ENCODE measurements at places on chromosomes 2 and 18.
A peak's percentile ranks its signal among the peaks of the same experiment; 100 is the strongest.

- no peak for DNase-seq
- no peaks in the 10 kb centered on the region for H3K36me3 ChIP-seq
- H3K4me1 ChIP-seq, result no peaks in the 10 kb centered on the region
- no peak overlapping the region for H3K27ac ChIP-seq
- no peak overlapping the region for H3K4me3 ChIP-seq
- H3K27me3 ChIP-seq, result no peaks in the 10 kb centered on the region
Measured at GRCh38 chr18:8480506-8481328, 128.5 kb upstream of the RAB12 start.

DNA sequence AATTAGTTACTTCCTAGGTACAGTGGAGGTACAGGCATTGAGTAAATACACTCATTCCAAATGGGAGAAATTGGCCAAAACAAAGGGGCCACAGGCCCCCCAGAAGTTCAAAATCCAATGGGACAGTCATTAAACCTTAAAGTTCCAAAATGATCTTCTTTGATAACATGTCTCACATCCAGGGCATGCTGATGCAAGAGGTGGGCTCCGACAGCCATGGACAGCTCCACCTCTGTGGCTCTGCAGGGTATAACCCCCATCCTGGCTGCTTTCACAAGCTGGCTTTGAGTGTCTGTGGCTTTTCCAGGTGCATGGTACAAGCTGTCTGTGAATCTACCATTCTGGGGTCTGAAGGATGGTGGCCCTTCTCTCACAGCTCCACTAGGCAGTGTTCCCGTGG, 488.7 kb downstream of the DCDC2C start:
- no peak for DNase-seq
- no peaks in the 10 kb centered on the region for H3K36me3 ChIP-seq
- H3K4me3 ChIP-seq, result no peak overlapping the region
- no peaks in the 10 kb centered on the region for H3K4me1 ChIP-seq

GRCh38 chr2:5673145-5674025, 18.8 kb upstream of the SOX11 start:
- H3K27me3 ChIP-seq, result no peaks in the 10 kb centered on the region
- no peaks in the 10 kb centered on the region for H3K36me3 ChIP-seq
- DNase-seq, result no peak
- no peak overlapping the region for H3K4me3 ChIP-seq
- no peaks in the 10 kb centered on the region for H3K4me1 ChIP-seq

- H3K27ac ChIP-seq, result no peak overlapping the region
- H3K4me3 ChIP-seq, result no peak overlapping the region
- DNase-seq, result no peak
- no peaks in the 10 kb centered on the region for H3K27me3 ChIP-seq
- no peaks in the 10 kb centered on the region for H3K4me1 ChIP-seq
Measured at GRCh38 chr2:191496838-191497237, 181.1 kb upstream of the NABP1 start.

DNA sequence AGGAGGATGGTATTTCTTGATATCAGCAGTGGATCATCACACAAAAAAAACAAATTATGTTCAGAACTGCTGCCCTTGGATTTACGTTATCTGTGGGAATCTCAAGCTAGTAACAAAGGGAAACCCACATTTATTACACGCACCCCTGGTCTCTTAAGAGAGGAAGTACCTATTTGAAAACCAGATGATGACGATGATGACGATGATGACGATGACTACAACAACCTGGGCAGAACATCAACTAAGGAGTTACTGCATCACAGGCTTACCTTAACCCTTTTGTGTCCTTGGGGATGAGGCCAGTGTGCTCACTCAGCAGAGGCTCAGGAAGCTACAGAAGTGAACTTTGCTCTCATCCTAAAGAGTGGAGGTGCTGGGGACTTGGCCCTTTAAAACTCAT, 169.4 kb downstream of the FSHR start:
- no peak overlapping the region for H3K4me3 ChIP-seq
- no peaks in the 10 kb centered on the region for H3K4me1 ChIP-seq
- no peak for DNase-seq
- H3K27me3 ChIP-seq, result no peaks in the 10 kb centered on the region

DNA sequence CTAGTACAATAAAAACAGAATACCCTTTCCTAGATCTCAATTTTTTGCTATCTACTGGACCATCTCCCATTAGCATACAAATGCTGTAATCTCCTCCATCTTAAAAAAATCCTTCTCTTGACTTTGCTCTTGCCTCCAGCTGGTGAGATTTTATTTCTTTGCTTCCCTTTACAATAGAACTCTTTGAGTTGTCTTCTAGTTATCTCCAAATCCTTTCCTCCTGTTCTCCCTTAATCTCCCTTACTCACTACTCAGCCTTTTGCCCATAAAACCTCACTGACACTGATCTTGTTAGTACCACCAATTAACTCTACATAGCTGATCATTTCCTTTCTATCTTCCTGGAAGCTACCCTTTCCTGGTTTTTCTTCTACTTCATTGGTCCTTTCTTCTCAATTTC, 63.5 kb upstream of the FRZB start:
- H3K4me1 ChIP-seq, result no peaks in the 10 kb centered on the region
- H3K36me3 ChIP-seq, result no peaks in the 10 kb centered on the region
- no peak for DNase-seq
- no peaks in the 10 kb centered on the region for H3K27me3 ChIP-seq

GRCh38 chr2:177708660-177709444, 316.3 kb downstream of the AGPS start:
- no peak overlapping the region for H3K27ac ChIP-seq
- H3K36me3 ChIP-seq, result no peaks in the 10 kb centered on the region
- H3K4me3 ChIP-seq, result no peak overlapping the region
- H3K27me3 ChIP-seq, result no peaks in the 10 kb centered on the region

GRCh38 chr18:56189615-56190014, 448.8 kb downstream of the TXNL1 start:
- H3K27me3 ChIP-seq, result no peaks in the 10 kb centered on the region
- no peak for DNase-seq
- no peak overlapping the region for H3K4me3 ChIP-seq
- H3K27ac ChIP-seq, result no peak overlapping the region
- H3K4me1 ChIP-seq, result no peaks in the 10 kb centered on the region
- no peaks in the 10 kb centered on the region for H3K36me3 ChIP-seq

- no peak overlapping the region for H3K4me3 ChIP-seq
- no peak overlapping the region for H3K27ac ChIP-seq
- H3K4me1 ChIP-seq, result no peaks in the 10 kb centered on the region
- no peaks in the 10 kb centered on the region for H3K27me3 ChIP-seq
- DNase-seq, result no peak
Measured at GRCh38 chr2:186827411-186827810, 21.6 kb downstream of the ZSWIM2 start.

GRCh38 chr2:108632332-108633160, 86.7 kb upstream of the RANBP2 start:
- H3K27ac ChIP-seq, result no peak overlapping the region
- no peaks in the 10 kb centered on the region for H3K27me3 ChIP-seq
- no peak overlapping the region for H3K4me3 ChIP-seq

DNA sequence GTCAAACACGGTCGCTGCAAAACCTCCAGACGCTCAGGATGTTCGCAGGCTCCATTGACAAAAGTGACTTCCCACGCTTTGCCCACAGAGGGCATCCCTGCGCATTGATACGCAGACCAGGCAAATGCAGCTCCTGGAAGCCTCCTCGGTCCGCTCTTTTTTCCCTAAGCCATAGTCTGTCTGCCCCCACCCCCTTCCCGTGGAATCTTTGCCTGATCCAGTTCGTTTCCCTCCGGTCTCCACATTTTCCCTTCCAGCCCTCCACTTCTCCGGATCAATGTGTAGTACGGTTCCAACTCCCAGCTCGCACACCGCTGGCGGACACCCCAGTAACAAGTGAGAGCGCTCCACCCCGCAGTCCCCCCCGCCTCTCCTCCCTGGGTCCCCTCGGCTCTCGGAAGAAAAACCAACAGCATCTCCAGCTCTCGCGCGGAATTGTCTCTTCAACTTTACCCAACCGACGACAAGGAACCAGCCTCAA, at the start of gene DCC:
DCC (plus strand) TSS at position 307 of the 481 bp plus-strand sequence. CDS start 591 bp downstream, outside the sequence.
- H3K27me3 ChIP-seq, result peaks cover 21% of the 10 kb centered on the region
- DNase-seq, result peak; percentile 24
- no peak within 1 kb of the TSS for H3K27ac ChIP-seq
- no peaks in the 10 kb centered on the region for H3K36me3 ChIP-seq
- H3K4me1 ChIP-seq, result no peaks in the 10 kb centered on the region
- H3K4me3 ChIP-seq, result no peak within 1 kb of the TSS

DNA sequence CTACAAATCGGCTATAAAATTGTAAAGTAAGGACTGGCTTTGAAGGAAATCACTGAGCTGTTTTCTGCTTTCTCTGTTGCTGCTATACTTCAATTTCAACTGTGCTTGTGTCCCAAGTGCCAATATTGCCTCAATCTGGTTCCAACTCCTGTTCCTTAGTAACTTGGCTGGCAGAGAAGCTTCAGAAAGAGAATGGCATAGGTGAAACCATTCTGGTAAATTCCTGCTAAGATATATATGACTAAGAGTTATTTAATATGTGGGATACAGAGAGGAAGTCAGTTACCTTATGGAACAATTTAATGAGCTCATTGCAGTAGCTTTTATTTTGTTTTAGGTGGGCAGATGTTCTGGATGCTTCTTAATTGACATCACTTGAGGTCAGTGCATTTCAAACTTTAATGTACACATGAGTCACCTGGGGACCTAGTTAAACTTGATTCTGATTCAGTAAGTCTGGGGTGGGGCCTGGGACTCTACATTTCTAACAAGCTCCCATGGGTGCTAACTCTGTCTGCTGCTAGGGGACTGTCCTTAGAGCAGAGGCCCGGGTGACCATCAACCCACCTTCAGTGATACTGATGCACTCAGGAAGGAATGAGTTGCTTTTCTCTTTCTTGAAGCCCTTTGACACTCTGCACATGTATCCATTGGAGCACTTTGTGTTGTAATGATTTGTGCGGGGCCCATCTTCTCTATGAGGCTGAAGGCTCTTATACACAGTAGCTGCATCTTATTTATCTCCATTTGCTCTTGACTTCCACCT, 47.6 kb downstream of the LIPG start:
- H3K27ac ChIP-seq, result no peak overlapping the region
- no peak overlapping the region for H3K4me3 ChIP-seq
- no peaks in the 10 kb centered on the region for H3K27me3 ChIP-seq
- peaks cover 5% of the 10 kb centered on the region for H3K4me1 ChIP-seq
- no peaks in the 10 kb centered on the region for H3K36me3 ChIP-seq

DNA sequence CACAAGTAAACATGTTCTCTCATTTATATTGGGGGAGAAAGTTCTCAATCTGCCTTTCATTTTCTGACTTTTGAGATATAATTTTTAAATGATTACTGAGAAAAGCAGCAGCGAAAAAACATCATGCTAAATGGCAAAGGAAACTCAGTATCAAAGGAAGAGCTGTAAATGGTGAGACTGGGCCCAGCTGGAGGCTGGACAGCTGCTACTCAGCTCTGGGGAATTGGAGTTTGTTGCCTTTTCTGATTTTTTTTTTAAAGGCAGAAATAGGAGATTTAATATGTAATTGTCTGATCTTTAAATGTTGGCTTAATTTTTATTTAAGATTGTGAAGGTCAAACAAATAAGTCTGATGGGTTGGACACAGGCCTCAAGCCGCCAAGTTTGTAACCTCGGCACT, 137.1 kb upstream of the TACR1 start:
- no peaks in the 10 kb centered on the region for H3K36me3 ChIP-seq
- no peak overlapping the region for H3K4me3 ChIP-seq
- H3K27me3 ChIP-seq, result no peaks in the 10 kb centered on the region
- no peak for DNase-seq
- no peak overlapping the region for H3K27ac ChIP-seq

GRCh38 chr2:223050900-223051504, 988 bp upstream of the KCNE4 start:
- no peak overlapping the region for H3K4me3 ChIP-seq
- H3K36me3 ChIP-seq, result no peaks in the 10 kb centered on the region
- DNase-seq, result no peak
- no peak overlapping the region for H3K27ac ChIP-seq
- no peaks in the 10 kb centered on the region for H3K4me1 ChIP-seq
- H3K27me3 ChIP-seq, result no peaks in the 10 kb centered on the region

DNA sequence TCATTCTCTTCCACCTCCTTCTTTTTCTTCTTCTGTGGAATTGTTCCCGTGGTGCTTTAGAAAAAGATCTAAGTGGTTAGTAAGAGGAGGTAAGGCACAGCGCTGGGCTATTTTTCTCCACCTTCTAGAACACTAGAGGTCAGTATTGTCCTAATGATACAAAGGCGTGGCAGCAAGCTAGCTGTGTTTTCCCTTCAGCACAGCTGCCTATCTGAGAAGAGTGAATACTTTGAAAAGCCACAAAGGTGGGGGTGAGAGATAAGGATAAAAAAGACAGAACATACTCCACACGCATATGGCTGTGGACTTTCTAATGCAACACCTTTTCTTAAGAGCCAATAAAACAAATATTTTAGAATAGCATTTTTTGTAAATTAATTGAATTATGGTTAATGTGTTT, 2.1 kb downstream of the CNTNAP5 start:
- H3K4me3 ChIP-seq, result no peak overlapping the region
- no peaks in the 10 kb centered on the region for H3K36me3 ChIP-seq
- DNase-seq, result no peak
- H3K27me3 ChIP-seq, result peaks cover 8% of the 10 kb centered on the region
- H3K27ac ChIP-seq, result no peak overlapping the region

DNA sequence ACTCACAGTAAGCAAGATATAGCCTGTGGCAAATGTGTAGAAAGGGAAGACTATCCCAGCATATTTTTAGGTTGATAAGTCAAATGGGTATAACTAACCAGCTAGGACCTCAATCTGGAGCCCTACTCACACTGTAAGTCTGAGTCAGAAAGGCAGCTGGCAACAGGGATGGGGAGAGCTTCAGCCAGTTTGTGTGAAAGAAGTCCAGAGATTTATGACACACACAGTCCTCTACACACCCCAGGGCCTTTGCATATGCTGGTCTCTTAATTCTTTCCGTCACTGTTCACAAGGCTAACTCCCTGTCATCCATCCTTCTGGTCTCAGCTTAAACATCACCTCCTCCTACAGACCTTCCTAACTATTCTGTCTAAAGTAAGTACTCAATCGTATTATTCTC, 5.9 kb upstream of the TCF4 start:
- no peak overlapping the region for H3K4me3 ChIP-seq
- no peaks in the 10 kb centered on the region for H3K4me1 ChIP-seq
- DNase-seq, result no peak
- H3K27ac ChIP-seq, result no peak overlapping the region

All from colonic mucosa (tissue), 4 donors.